ENCODE measurements at places on chromosomes 4 and X.

GRCh38 chr4:4673070-4673469, 131.2 kb upstream of the STX18 start:
- DNase-seq: peak; percentile 99

GRCh38 chrX:1023676-1024075, 188.8 kb downstream of the CRLF2 start:
- no peak for DNase-seq

GRCh38 chrX:123493857-123494256, 239.0 kb downstream of the THOC2 start:
- no peak for DNase-seq

DNA sequence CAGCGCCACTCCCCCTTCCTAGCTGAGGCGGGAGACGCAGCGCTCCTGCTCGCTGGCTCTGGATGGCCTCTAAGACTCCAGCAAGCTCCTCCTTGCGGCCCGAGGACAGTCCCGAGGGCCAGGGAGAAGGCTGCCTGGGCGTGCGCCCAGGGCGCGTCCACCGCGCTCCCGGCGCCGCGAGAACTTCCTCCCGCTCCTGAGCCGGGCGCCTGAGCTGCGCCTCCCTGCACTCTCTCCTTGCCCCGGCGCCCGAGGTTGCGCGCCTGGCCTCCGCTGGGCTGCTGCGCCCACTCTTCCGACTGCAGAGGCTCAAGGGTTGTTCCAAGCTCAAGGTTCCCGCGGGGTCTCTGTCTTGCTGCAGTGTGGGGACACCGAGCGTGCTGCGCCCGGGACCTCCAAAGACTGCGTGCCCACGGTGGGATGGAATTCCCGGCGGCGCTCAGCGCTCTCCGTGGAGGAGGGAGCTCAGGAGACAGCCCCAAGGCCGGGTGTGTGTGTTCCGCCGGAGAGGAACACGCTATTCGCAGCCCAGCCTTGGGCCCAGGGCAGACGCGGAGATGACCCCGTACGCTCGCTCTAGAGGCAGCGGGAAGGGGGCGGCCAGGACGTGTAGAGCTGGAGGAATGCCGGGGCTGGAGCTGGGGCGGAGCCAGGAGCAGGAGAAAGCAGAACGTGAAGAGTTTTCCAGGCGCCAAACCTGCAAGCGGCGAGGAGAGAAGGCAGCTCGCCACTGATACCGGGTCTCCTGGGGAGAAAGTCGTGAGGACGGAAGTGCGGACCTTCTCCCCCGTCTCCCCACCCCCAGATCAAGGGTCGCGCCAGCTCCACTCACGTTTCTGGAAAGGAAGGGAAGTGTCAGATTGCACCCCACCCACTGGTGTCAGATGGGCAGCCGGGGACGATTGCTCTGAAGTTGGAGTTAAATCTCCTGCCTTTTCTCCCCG, at the start of gene ARHGAP6:
ARHGAP6 (minus strand) TSS at position 753 of the 944 bp plus-strand sequence. CDS start 1,092 bp downstream, outside the sequence.
- peak; percentile 62 for DNase-seq

GRCh38 chr4:92382128-92382527, 78.4 kb downstream of the GRID2 start:
- no peak for DNase-seq

GRCh38 chr4:17642398-17642783, 27.9 kb downstream of the MED28 start:
- no peak for DNase-seq

DNA sequence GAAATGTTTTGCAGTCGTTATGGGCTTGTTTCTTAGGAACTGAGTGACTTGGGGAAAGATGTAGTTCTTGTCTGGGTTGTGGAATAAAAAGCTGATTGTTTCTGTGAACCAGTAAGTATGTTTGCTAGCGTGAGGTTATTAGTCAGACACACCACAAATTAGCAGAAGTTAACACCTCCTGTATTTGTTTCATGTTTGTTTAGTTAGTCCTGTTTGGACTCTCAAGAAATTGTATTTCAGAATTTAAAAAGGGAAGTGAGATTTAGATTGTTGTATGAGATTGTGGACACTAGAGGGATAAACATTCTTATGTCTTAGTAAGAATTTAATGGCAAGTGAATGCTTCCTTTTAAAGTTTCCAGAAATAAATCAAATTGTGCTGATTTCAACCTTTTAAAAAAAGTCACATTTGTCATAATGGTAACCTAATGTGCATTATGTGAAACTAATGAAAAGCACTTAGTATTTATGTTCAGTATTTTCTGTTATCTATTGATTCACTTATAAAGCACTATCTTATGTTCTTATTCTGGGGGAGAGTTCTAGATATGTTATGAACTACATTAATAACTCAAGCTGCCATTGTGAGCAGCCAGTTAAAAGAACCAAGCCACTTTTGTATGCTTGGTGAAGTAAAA, 25.6 kb downstream of the ATP10D start:
- DNase-seq: no peak

DNA sequence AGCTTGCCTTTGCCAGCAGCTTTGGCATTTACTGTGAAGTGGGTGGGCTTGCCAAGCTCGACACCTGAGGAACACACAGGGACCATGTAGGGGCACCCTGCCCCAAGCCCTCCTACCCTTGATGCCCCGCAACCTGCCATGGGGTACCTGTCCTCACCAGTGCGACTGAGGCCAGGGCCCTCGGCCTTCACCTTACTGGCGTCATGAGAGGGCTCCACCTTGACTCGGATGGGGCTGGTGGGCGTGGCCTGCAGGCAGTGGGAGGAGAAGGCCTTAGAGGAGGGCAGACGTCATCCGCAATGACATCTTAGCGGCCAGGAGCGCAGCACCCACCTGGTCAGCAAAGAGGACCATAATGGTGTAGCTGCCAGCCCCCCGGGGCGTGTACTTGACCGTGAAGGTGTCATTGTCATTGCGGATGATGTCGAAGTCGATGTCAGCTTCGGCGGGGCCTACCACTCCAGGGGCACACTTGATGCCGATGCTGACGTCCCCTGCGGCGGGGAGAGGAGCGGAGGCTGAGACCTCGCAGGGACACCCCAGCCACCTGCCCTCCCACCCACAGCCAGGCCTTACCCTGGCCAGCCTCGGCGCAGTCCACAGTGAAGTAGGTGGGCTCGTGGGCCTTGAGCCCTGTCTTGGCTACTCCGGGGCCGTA, 12.2 kb downstream of the FLNA start:
- DNase-seq: no peak

- DNase-seq: peak; percentile 13
These were observed 32.9 kb downstream of the TMEM150C start for GRCh38 chr4:82528868-82529267.

GRCh38 chr4:178306565-178306964, 864.3 kb upstream of the AGA start:
- DNase-seq: peak; percentile 23

- peak; percentile 34 for DNase-seq
These were observed 19.1 kb upstream of the KIAA0232 start for GRCh38 chr4:6763330-6763851.

DNA sequence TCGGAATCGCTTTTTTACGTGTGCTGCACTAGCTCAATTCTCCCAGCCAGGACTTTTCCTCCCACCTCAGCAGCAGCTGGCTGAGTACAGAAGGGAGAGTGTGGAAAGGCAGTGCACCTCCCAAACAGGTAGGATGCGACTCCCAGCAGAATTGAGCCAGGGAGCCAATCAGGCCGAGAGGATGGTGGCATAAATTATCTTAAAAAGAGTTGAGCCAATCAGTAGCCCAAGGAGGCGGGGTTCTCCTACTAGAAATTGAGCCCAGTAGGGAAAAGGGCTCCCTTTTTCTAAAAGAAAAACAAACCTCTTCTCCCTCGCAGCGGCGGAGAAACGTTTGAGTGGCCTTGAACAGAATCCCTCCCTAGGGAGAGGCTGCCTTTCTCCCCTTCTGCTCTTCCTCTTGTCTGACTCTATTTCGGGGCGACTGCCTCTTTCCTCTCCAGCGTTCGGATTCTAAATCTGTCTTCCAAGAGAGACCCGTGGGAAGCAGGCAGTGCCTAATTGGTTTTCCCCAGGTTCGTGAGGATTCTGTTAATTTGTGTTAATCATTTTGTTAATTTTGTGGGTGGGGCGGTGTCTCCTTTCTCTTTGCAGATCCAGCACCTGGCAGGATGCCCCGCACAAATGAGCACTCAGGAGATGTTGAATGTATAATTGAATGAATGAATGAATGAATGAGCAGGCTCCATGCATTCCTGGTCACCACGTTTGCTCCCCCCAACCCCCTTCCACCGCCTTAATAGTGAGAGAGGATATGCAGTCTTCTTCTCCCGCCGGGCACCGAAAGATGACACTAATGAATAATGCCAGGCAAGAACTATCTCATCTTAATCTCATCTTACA, at the start of gene GABRG1:
GABRG1 (minus strand) TSS at position 142 of the 843 bp plus-strand sequence; CDS start at position 1, 141 bp downstream.
- peak; percentile 94 for DNase-seq

DNA sequence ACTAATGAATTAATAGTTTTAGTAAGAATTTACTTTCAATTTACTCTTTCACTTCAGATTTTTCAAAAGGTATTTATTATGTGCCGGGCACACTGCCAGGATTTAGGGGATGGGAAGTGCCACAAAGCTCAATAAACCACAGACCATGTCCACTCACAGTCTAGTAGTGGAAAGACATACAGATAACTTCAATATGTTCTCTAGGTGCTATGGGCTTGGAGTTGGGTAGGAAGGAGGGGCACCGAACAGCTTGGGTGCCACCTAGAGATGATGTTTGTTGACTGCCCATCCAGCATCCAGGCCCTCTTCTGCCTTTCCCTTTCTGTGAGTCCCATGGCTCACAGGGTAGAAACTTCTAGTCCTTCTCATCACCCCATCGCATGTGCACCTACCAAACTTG, 17.8 kb downstream of the MFAP3L start:
- no peak for DNase-seq

DNA sequence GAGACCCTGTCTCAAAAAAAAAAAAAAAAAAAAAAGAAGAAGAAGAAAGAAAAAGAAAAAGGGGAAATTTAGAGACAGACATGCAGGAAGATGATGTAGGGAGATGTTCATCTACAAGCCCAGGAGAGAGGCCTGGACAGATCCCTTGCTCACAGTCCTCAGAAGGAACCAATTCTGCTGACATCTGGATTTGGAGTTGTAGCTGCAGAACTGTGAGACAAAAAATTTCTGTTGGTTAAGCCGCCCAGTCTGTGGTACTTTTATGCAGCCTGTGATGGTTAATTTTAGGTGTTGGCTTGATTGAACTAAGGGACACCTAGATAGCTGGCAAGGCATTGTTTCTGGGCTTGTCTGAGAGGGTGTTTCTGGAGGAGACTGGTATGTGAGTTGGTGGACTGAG, 10.1 kb upstream of the STIM2 start:
- no peak for DNase-seq

- no peak for DNase-seq
These were observed 4.6 kb downstream of the PCDH19 start for GRCh38 chrX:100405424-100405823.

GRCh38 chr4:2172627-2173231, 69.2 kb downstream of the HAUS3 start:
- DNase-seq: no peak

GRCh38 chr4:99886146-99886545, 8.1 kb downstream of the LAMTOR3 start:
- no peak for DNase-seq

- no peak for DNase-seq
These were observed 299.0 kb downstream of the KCNIP4 start for GRCh38 chr4:21649391-21650090.

DNA sequence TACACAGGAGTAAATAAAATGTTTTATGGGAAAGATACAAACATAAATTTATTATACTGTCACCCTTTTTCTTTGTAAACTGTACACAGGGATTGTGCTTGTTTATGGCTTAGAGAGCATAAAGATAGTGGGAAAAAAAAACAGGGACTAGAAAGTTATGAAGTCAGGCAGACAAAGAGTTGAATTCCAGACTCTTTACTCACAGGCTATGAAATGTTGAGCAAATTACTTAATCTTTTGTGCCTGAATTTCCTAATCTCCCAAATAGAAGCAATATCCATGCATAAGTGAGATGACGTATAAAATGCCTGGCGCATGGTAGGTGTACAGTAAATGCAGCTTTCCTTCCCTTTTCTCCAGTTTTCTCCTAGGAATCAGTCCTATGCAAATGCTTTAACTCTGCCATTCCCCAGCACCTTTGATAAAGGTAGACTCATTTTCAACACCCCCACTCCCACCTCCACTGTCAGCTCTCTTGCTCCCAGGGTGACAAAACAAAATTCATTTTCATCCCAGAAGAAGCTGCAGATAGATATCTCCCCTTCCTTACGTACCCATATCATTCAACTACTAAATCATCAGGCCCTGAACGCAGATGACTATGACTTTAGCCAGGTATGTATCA, 44.5 kb upstream of the BTC start:
- no peak for DNase-seq

GRCh38 chr4:1487761-1488160, 81.5 kb upstream of the NKX1-1 start:
- DNase-seq: no peak

DNA sequence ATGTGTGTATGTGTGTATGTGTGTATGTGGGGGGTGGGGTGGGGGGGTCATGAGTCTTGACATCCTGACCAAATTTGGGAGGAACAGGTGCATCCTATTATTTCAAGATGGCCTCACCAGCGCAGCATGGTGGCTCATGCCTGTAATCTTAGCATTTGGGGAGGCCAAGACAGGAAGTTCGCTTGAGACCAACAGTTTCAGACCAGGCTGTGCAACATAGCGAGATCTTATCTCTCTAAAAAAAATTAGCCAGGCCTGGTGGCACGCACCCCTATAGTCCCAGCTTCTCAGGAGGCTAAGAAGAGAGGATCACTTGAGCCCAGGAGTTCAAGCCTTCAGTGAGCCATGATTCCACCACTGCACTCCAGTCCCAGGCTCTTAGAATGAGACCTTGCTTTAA, 47.0 kb upstream of the DHRSX start:
- no peak for DNase-seq

DNA sequence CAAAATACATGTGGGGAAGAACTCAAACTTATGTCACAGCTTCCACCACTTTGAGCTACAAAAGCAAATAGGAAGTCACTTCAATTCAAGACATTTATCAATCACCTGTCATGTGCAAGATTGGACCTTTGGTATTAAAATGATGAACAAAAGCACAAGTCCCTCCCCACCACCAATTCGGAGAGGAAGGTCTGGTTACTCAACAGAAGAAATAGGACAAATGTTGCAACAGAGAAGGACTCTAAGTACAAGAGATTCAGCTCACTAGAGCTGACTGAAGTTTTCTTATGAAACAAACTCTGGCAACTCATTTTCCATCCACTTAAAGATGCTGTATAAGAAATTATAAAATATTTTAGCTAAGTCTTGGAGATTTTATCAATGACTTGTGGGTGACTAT, 16.0 kb upstream of the MMRN1 start:
- DNase-seq: no peak

- DNase-seq: no peak
These were observed 105.2 kb downstream of the RTL5 start for GRCh38 chrX:72026341-72027023.

- no peak for DNase-seq
These were observed 95.2 kb upstream of the DKK2 start for GRCh38 chr4:107131295-107131694.

All from GM23338 (cell line).